ENCODE measurements at places on chromosomes 5 and 9.

- DNase-seq: no peak
Measured at GRCh38 chr9:119844431-119844830, 475.2 kb upstream of the BRINP1 start.

DNA sequence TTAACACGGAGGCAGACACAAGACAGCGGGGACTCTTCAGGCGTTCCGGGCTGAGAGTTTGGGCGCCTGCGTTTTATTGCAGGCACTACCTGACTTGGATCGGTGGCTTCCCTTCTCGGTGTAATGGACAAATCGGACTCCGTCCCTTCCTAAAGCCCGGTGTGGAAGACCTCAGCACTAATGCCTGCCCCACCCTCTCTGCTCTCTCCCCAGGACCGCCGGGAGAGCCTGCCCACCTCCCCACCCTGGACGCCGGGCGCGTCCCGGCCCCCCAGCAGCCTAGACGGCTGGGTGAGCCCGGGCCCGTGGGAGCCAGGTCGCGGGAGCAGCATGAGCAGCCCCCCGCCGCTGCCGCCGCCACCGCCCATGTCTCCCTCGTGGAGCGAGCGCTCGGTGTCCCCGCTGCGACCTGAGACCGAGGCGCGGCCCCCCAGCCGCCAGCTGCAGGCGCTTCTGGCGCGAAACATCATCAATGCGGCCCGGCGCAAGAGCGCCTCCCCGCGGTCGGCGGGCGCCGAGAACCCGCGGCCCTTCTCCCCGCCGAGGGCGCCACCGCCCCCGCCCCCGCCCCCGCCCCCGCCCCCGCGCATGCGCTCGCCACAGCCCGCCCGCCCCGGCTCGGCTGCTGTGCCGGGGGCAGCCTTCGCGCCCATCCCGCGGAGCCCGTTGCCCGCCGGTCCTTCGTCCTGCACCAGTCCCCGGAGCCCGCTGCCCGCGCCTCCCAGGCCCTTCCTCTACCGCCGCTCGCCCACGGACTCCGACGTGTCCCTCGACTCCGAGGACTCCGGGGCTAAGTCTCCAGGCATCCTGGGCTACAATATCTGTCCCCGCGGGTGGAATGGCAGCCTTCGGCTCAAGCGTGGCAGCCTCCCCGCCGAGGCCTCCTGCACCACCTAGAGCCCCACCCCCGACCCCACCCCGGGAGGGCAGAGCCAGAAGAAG is 4.6 kb upstream of the MYOZ3 start:
- DNase-seq: no peak

GRCh38 chr5:78647838-78648358 is 674 bp downstream of the LHFPL2 start:
- DNase-seq: no peak

DNA sequence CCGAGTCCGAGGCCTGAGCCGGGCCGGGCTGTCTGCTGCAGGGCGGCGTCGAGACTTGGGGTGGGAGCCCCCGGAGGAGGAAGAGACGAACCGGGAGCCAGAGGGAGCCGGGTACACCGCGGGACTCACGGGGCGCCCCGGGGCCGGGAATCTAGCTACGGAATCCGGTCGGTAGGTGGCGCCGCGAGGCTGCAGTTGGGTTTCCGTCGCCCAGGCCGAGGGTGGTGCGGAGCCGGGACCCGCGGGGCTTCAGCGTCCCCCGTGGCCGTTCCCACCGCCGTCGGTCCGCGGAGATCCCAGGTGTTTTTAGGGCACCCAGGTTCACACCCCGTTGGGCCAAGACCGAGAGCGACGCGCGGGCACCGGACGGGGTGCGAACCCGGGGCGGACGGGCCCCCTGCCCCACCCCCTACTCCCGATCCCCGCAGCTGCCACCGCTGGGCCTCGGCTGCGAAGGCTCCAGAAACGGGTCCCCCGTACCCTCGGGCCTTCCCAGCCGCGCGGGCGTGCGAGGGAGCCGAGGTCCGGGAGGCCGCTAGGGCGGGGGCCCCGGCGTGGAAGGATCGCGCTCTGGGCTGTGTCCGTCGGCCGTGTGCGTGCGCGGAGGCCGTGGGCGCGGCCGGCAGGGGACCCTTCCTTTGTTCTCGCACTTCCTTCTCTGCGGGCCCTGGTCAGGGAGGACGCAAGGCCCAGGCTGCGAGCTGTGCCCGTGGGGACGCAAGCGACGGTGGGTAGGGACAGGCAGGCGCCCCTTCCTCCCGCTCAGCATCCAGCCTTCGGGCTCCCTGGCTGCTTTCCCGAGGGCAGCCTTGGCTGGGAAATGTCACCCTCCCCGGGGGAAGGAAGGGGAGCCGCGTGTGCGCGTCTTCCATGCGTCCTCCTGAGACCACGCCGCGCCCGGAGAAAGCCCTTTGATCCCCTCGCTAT is 146.6 kb downstream of the GAPVD1 start:
- DNase-seq: no peak

- DNase-seq: no peak
Measured at GRCh38 chr9:135828656-135829055, 78.7 kb downstream of the CAMSAP1 start.

- no peak for DNase-seq
Measured at GRCh38 chr9:23426144-23426543, 399.9 kb downstream of the ELAVL2 start.

GRCh38 chr5:160133071-160133917 is 14.0 kb upstream of the PWWP2A start:
- DNase-seq: no peak

- DNase-seq: no peak
Measured at GRCh38 chr9:2595973-2596372, 25.6 kb upstream of the VLDLR start.

GRCh38 chr9:90433398-90433941 is 209.2 kb downstream of the DIRAS2 start:
- peak; percentile 34 for DNase-seq

DNA sequence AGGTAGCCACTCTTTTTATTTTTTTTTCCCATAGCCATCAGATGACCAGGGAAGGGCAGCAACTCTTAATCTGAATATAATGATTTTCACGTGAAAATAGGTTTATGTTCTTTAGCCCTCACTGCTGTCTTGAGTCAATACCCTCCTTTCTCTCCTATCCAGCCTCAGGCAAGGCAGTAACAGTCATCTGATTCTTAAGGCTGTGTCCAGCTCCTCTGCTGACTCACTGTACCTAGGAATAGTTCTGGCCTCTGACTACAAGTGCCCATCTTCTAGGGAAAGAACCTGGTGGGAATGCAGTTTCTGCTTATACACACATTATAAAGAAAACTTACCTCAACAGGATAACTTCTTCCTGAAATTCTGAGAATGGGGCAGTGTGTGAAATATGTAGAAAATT is 30.7 kb downstream of the DHX29 start:
- DNase-seq: no peak

DNA sequence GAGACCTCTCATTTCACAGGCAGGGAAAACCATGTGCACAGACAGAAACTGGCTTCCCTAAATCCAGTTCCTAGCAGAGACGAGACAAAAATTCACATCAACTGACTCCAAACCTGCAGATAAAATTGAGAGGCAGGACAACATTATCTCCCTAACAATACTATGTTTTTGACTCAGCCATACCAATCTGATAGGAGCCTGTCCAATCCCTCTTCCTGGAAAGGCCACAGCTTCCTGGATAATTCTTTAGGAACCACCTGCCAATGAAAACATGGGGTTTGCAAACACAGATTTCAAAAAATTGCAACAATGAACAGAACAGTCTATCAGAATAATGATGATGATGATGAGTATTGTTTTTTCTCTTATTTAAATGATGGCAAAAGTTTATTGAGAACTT is 22.4 kb downstream of the SH3TC2 start:
- no peak for DNase-seq

Data from SK-N-MC (cell line).